ENCODE measurements at places on chromosomes 7 and 10.

DNA sequence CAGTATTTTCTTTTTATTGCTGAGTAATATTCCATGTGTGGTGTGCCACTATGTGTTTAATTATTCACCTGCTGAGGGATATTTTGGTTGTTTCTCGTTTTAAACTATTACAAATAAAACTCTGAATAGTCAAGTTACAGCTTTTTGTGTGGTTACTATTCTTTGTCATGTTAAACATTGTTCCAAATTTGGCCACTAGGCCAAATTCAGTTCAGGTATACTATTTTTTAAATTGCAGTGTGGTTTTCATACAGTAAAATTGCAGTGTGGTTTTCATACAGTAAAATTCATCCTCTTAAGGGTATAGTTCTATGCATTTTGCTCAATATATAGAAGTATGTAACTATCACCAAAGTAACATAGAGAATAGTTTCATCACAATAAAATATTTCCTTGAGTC is 97.4 kb upstream of the FAM3C start:
- DNase-seq, result no peak

GRCh38 chr10:48343921-48344598 is 37.6 kb downstream of the MAPK8 start:
- DNase-seq, result no peak

- DNase-seq, result no peak
These were observed 188.1 kb downstream of the MYOF start for GRCh38 chr10:93293999-93294398.

DNA sequence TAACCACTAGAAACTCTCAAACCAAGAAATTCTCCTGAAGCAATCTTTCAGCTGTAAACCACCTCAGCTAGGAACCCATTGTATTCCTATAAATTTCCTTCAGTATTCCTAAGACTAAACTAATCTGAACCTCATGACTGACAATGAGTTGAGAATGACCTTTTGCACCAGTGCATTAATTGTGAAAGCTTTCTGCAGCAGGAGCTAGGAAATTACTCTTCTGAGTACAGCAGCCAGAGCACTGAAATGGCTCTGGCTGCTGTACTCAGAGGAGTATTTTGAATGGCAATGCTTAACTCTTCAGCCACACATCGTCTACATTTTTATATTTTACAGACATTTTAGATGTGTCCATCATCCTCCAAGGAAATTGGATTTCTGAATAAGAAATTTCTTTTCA is 109.7 kb downstream of the PCDH15 start:
- DNase-seq, result no peak

GRCh38 chr7:45389073-45389872 is 184.9 kb upstream of the ADCY1 start:
- no peak for DNase-seq

DNA sequence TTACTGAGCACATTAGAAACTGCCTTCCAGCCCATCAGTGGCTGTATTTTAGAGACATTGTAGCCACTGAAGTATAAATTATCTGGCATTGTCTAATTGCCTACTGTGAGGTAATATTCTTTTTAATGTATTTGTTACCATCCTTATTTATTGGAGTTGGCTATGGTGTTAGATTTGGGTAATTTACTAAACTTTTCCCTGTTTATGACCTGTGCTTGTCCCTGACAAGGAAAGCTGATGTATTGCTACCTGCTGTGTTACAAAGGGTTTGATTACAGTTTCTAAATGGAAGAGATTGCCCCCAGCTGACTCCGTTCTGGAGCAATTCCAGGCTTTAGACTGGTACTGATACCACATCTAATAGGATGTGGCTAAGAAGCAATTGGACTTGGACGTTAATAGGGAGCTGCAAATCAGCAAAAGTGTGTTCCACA is 12.3 kb upstream of the ASCC1 start:
- DNase-seq, result no peak

GRCh38 chr10:69797959-69798358 is 3.7 kb upstream of the COL13A1 start:
- no peak for DNase-seq

- DNase-seq, result no peak
These were observed 11.7 kb downstream of the NOBOX start for GRCh38 chr7:144391823-144392255.

- no peak for DNase-seq
These were observed 107.2 kb upstream of the TRIM24 start for GRCh38 chr7:138352570-138353461.

GRCh38 chr7:27173511-27173955 is 587 bp downstream of the HOXA10 start:
- DNase-seq, result no peak

- no peak for DNase-seq
These were observed 41.3 kb downstream of the PAPOLB start for GRCh38 chr7:4820405-4820966.

DNA sequence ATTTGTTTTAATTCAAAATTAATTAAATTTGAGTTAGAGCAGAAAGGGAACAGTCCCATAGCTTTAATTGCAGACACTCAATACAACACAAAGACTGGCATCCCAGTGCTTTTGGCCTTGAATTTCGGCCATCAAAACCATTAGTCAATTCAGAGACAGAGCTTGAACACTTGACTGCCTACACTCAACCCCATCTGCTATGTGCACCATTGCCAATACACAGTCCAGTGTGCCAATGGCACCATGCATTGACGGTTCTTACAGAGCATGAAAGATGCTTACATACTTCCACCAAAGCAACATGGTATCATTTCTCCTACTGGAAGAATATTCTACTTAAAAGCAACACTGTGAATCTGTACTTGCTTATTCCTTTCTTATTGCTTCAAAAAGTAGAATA is 43.6 kb upstream of the LRRTM3 start:
- DNase-seq, result no peak

- no peak for DNase-seq
These were observed 430.5 kb upstream of the KLF6 start for GRCh38 chr10:4215485-4215884.

- no peak for DNase-seq
These were observed 28.7 kb downstream of the PRSS2 start for GRCh38 chr7:142799437-142799835.

Data from progenitor cell of endocrine pancreas (in vitro differentiated cells).